ENCODE measurements at places on chromosomes 3 and 15. TPM values are rescaled to one million over a fixed set of nuclear protein-coding genes. Genes with fewer than 3 reads are reported as not detected.

DNA sequence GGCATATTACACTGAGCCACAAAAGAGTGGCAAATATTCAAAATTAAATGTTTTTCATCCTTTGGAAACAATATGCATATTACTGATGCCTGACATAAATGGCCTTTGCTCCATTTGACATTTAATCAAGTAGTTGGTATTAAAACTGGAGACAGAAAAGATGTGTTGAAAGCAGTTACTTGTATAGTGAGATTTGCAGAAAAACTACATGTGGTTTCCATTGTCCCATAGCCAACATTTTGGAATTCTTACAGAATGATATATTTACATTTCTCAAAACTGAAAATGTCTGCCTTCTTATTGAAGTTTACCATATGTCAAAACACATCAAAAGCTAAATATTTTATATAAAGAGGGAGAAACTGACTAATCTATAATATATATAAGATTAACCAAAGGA is 21.6 kb downstream of the SHOX2 start:
- no peak for DNase-seq

The GPR15 gene
- total RNA-seq: not detected

The GOLGA8T gene
- not detected for total RNA-seq

DNA sequence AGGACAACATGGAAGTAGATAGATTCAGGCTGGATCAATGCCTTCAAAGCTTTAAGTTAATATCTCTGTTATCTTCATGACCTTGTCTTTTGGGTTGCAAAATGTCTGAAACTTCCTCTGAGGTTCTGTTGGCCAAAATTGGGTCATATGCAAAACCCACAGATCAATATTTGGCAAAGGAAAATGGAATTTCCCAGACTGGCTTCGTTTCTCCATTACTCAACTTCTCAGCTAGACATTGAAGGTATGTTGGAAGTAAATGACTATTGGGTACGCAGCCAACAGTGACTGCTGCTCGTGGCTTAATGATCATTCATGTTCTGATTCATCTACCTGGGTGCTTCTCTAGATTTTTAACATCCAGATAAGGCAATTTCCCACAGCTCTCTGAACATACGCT is 675.4 kb upstream of the SGO1 start:
- DNase-seq: no peak

The PLCB2 gene
- total RNA-seq: 37.2 TPM

DNA sequence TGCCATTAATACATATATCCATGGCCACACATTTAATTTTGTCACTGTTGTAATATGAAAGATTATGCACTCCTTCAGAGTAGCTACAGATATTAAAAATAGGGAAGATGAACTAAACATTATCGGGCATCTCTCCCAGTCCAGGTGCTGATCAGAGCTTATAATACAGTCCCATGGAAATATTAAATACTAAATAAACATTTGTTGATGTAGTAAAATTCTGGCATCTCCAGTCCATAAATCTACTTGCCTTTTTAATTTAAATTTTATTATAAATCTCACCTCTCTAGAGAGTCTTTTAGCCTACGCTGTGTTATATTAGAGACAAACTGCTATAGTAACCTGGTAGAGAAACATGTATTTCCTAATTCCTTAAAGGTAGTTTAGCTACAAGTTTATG is 297.6 kb downstream of the GRM7 start:
- DNase-seq: no peak

GRCh38 chr15:63414474-63415120 is 33.0 kb upstream of the CA12 start:
- DNase-seq: no peak

The EAF1 gene
- 16.1 TPM for total RNA-seq

GRCh38 chr3:147655236-147655635 is 246.1 kb downstream of the ZIC1 start:
- no peak for DNase-seq

The SLC6A11 gene
- 0.38 TPM for total RNA-seq

DNA sequence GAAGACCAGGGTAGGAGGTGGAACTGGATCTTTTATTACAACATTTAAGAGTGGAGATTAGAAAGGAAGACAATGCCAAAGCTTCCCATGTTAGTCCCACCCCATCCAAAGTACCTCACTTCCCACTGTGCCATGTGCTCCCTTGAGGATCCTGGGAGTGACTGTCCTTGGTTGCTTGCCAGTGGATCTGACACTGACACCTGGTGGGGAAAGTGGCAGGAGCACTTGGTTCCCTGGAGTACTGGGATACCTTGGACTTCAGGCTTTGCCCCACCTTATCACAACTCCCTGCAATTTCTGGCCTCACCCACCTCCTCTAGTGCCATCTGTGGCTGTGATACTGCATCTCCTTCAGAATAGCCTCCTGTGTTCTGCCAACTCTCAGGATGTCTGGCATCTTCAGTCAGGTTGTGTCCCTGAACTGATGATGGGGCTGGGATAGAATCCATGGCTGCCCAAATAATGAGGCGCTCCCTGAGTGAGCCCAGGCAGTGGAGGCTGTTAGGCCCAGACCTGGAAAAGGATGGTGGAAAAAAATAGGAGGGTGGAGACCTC is 1.3 kb downstream of the ELL3 start:
- DNase-seq: peak; percentile 64

The ACP3 gene
- 67.8 TPM for total RNA-seq

The KBTBD8 gene
- 1.8 TPM for total RNA-seq

DNA sequence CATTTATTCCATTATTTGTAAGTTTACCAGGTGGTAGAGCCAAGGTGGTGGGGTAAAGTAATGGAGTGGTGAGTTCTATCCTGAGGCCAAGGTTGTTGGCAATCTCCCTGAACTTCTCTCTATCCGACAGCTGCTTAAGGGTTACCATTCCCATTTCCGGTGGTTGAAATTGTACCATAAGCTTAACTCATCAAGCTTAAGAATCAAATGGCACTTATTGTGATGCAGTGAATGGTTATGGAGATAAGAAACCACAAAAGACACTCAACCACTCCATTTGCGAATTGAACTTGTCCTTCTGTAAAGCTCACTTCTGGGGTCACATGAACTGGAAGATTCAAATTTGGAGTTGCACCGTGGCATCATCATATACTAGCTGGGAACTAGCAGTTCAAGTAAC is 287.4 kb upstream of the SLCO3A1 start:
- no peak for DNase-seq

- DNase-seq: peak; percentile 88
Observed at GRCh38 chr15:78641102-78641748, at the start of gene CHRNB4. TSS of gene CHRNB4 (minus strand) at chr15:78641210. CDS start at chr15:78641133, 77 bp downstream.

GRCh38 chr3:51941798-51942602 is at the start of the genes PARP3 and RRP9:
TSS of gene PARP3 (plus strand) at chr3:51942363. CDS start at chr3:51943356, 993 bp downstream.
TSS of gene RRP9 (minus strand) at chr3:51941904. CDS start at chr3:51941867, 37 bp downstream.
- peak; percentile 100 for DNase-seq

- no peak for DNase-seq
Observed at GRCh38 chr15:94305133-94305532, 73.8 kb downstream of the MCTP2 start.

DNA sequence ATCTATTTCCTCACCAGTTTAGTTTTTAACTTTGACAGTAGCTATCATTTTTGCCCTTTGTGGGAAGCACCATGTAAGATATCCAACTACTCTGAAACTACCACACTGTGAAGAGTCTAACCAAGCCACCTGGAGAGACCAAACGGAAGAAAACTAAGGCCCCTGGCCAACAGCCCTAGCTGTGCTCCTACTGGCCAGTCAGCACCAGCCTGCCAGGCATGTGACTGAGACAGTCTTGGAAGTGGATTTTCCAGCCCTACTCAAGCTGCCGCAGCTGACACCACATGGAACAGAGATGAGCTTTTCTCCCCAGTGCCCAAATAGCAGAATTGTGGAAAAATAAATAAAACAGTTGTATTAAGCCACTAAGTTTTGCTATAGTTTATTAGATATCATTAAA is 2.9 kb upstream of the TBC1D5 start:
- no peak for DNase-seq

The MUC20 gene
- 42.6 TPM for total RNA-seq

GRCh38 chr15:63166219-63166618 is 8.9 kb upstream of the RPS27L start:
- DNase-seq: no peak

Measured in kidney (tissue), 22 donors.